GM18507 (cell line): ENCODE measurements at places on chromosomes 1 and 21.

GRCh38 chr1:3881193-3881480 is 18.9 kb downstream of the C1orf174 start:
- DNase-seq: no peak

DNA sequence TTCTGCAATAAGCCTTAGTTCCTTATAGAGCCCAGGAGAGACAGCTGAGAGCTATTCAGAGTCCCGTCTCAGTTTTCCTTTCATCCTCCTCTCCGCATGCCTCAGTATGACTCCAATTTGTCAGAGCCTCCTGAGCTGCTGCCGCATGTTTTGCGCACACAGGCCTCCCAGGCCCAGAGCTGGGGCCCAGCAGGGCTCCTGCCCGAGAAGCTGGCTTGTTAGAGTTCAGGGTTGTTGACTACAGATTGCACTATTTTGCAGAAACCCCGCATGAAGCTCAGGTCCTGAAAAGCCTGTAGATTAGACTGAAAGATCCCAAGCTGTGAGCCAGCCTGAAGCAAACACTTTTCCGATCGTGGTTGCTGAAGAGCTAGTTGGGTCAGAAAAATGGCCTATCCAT is 51.5 kb downstream of the IGSF5 start:
- DNase-seq: no peak

DNA sequence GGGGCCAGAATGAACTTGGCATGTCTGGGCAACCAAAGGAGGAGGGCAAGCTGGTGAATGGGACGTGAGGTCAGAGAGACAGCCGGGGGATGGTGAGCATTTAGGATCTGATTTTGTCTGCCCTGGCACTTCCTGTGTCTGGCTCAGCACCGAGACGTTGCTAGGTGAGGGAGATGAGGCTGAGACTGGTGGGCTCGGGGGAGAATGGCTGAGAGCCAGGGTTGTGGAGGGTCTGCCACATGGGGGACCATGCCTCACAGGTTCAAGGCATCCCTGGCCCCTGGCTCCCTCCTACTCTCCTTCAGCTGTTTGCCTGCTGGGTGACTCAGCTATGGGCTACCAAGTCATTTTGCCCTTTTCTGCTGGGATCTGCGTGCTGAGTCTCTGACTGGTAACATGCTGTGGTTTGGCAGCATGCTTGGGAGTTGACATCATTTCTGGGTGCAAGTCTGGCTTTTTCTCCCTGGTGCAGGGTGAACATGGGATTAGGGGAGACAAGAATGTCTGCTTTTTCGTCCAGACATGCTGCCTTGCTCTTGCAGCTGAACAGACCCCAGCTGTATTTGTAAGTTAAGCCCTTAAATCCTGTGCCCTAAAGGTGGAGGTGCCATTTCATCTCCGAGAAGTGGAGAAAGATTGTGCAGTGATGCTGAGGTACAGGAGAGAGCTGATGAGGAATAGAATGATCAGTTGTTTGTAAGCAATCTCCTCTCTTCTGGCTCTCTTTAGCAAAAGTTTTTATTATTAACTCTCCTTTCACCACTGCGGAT is 17.6 kb downstream of the GALNT2 start:
- no peak for DNase-seq

- DNase-seq: no peak
Measured at GRCh38 chr1:22038036-22038435, 14.5 kb upstream of the CDC42 start.
